Esophagus muscularis mucosa (tissue), 4 donors: ENCODE measurements at places on chromosomes 12 and 14. TPM values are rescaled to one million over a fixed set of nuclear protein-coding genes. Genes with fewer than 3 reads are reported as not detected.
A peak's percentile ranks its signal among the peaks of the same experiment; 100 is the strongest.

DNA sequence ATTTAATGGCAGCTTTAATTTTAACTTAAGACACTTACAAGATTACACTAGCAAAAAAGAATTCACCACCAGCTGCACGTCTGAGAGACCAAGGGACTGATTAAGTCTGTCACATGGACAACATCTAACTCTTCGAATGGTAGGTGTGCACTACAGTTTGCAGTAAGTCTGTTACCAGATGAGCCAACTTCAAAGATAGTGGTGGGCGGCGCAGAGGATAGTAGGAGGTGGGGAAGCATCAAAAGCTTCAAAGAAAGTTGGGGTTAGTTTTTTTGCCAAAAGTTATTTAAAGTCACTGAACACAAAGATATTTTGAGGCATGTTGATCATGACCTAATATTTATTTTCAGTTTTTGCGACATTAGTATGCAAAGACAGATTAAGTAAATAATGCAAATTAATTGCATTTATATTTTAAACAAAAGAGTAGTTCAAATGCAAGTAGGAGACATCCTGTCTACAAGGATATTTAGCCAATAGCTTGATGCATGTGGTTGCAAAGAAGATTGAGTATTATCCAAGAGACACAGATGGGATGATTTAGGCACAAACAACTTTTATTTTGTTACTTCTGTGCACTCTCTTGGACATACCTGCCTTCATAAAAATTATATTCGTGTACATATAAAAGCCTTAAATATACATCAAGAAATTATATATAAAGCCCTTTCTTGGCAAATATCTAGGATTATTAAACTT, 327.7 kb downstream of the BMP4 start:
- peaks cover 3% of the 10 kb centered on the region for H3K4me1 ChIP-seq
- no peak overlapping the region for H3K27ac ChIP-seq
- DNase-seq, result no peak
- H3K36me3 ChIP-seq, result no peaks in the 10 kb centered on the region

DNA sequence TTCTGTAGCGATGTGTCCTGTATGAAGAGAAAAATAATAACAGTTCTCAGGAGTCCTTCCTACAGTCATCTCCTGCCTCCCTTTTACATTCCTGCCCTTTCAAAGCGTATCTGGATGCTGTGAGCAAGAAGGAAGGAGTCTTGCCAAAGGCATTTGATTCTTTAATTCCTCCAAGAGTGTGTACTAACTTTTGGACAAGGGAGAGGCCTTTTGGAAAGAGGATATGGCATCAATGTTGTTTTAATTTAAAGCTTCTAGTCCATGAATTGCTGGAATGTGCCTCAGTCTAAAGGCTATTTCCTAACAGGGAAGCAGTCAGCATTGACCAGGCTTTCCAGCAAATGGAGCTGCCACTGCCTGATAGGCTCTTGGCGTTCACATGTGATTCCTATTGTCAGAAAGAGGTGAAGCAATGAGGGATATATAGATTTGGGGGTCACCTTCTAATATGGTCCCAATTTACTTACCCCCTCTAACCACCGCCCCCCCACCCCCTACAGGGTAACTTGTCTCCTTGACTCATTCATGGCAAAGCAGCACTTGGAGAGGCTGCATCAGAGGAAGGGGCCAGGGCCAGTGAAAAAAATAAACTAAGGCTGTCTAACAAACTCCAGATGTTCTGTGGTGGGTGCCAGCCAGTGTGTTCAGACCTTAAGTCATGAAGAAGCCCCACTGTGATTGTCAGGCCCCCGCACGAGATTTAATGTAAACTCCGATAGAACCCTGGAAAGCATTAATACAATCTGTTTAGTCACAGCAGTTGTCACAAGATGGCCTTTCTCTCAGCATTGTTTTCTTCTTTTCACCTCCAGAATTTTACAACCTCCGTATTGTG, 220.3 kb downstream of the FBXL14 start:
- H3K36me3 ChIP-seq, result peaks cover 32% of the 10 kb centered on the region
- H3K4me1 ChIP-seq, result peaks cover 6% of the 10 kb centered on the region
- peak; percentile 55 for DNase-seq
- H3K27me3 ChIP-seq, result no peaks in the 10 kb centered on the region
- no peak overlapping the region for H3K4me3 ChIP-seq

DNA sequence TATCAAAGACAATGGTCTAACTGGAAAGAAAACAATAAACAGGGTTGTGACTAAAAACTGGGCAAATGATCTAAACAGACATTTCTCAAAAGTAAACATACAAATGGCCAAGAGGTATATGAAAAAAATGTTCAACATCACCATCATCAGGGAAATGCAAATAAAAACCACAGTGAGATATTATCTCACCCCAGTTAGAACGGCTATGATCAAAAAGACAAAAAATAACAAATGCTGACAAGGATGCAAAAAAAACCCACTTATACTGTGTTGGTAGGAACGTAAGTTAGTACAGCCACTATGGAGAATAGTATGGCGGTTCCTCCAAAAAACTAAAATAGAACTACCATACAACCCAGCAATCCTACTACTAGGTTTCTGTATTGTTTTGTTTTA, 470.1 kb downstream of the RGS6 start:
- H3K27ac ChIP-seq, result no peak overlapping the region
- no peak for DNase-seq
- H3K36me3 ChIP-seq, result no peaks in the 10 kb centered on the region
- no peaks in the 10 kb centered on the region for H3K27me3 ChIP-seq

- DNase-seq, result no peak
- H3K27me3 ChIP-seq, result no peaks in the 10 kb centered on the region
- H3K36me3 ChIP-seq, result no peaks in the 10 kb centered on the region
- no peak overlapping the region for H3K27ac ChIP-seq
- H3K4me1 ChIP-seq, result peaks cover 4% of the 10 kb centered on the region
- no peak overlapping the region for H3K4me3 ChIP-seq
These were observed 11.5 kb upstream of the CCDC175 start for GRCh38 chr14:59588101-59588500.

DNA sequence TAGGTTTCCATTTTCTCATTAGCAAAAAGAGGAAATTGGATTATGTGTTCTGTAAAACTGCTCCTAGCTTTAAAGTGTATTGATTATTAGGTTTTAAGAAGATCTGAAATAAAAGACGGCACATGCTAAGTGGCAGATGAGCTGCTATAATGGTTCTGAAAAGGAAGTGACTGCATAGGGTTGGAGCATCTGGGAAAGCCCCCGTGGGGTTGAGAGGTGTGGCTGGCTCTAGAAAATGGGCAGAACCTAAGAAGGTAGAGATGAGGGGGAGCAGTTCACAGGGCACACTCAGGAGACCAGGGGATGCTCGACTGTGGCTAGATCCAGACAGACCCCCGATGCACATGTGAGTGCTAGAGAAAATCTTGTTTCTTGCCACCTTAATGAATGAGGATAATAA, 1.9 kb downstream of the IFNG-AS1 start:
- no peak overlapping the region for H3K4me3 ChIP-seq
- H3K27ac ChIP-seq, result no peak overlapping the region
- no peaks in the 10 kb centered on the region for H3K4me1 ChIP-seq
- DNase-seq, result no peak
- no peaks in the 10 kb centered on the region for H3K27me3 ChIP-seq
- H3K36me3 ChIP-seq, result no peaks in the 10 kb centered on the region

DNA sequence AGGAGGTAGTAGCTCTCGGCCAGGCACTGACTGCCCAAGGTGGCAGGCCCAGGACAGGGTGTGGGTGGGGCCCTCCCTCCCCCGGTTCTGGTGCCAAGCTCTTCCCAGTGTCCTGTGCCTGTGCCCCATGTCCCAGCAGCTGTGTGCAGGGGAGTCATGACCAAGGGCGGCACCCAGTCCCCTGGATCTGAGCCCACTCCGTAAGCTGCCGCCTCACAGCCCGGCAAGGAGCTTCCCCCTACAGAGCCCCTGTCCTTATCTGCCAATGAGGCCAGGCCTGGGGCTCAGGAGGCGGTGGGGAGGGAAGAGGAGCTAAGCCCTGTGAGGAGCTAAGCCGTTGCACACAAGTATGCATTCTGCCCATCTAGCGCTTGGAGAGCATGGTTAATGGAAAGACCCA, 5.6 kb upstream of the C14orf180 start:
- no peaks in the 10 kb centered on the region for H3K36me3 ChIP-seq
- H3K4me1 ChIP-seq, result peaks cover 10% of the 10 kb centered on the region
- H3K4me3 ChIP-seq, result no peak overlapping the region
- H3K27me3 ChIP-seq, result no peaks in the 10 kb centered on the region
- H3K27ac ChIP-seq, result no peak overlapping the region

DNA sequence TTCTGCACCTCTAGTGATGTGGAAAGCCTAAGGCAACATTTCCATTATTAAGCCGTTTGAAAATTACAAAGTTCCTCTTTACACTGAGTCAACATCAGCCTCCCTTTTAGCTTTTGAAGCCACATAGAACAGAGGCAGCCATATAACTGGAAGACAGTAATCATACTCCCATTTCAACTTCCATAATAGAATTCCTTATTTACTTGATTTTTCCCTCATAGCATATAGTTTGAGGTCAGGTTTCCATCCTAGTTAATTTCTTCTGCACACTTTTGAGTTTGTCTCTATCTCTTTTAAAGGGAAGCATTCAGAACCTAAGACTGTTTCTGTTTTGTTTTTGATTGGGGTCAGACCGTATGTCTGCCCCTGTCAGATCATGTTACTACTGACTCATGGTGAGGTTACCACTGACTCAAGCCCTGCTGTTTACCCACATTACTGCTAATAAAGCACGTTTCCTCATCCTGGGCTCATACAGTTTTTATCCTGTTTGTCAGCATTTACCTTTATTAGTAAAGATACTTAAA, 161.0 kb downstream of the SLC38A4 start:
- DNase-seq, result no peak
- H3K4me1 ChIP-seq, result peaks cover 18% of the 10 kb centered on the region
- H3K4me3 ChIP-seq, result no peak overlapping the region
- H3K27me3 ChIP-seq, result no peaks in the 10 kb centered on the region

DNA sequence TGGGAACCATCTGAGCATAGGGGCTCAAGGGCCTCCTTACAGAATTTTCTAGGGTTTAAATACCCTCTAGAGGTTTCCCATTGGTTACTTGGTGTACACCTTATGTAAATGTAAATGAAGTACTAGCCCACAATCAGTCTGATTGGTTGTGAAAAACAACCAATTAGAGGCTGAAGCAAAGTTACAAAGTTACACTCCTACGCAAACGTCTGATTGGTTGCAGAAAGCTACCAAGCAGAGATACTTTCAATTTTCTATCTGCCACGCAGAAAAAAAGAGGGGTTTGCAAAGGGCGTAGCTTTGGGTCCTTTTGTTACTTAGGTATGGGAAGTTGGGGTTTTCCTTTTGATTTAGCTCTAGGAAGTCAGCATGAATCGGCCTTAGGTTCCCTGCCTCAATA, 1.8 kb upstream of the TMEM19 start:
- no peak for DNase-seq
- no peak overlapping the region for H3K27ac ChIP-seq
- H3K4me1 ChIP-seq, result peaks cover 31% of the 10 kb centered on the region
- H3K27me3 ChIP-seq, result no peaks in the 10 kb centered on the region
- H3K36me3 ChIP-seq, result no peaks in the 10 kb centered on the region

GRCh38 chr14:34254571-34254970, 207.5 kb downstream of the SPTSSA start:
- H3K27ac ChIP-seq, result no peak overlapping the region
- peaks cover 12% of the 10 kb centered on the region for H3K4me1 ChIP-seq
- no peaks in the 10 kb centered on the region for H3K27me3 ChIP-seq
- peak; percentile 70 for DNase-seq
- no peak overlapping the region for H3K4me3 ChIP-seq
- no peaks in the 10 kb centered on the region for H3K36me3 ChIP-seq

- peaks cover 11% of the 10 kb centered on the region for H3K4me1 ChIP-seq
- H3K4me3 ChIP-seq, result no peak overlapping the region
- H3K36me3 ChIP-seq, result no peaks in the 10 kb centered on the region
- DNase-seq, result no peak
- no peak overlapping the region for H3K27ac ChIP-seq
- H3K27me3 ChIP-seq, result no peaks in the 10 kb centered on the region
These were observed 246.6 kb downstream of the BTG1 start for GRCh38 chr12:91899056-91899455.

DNA sequence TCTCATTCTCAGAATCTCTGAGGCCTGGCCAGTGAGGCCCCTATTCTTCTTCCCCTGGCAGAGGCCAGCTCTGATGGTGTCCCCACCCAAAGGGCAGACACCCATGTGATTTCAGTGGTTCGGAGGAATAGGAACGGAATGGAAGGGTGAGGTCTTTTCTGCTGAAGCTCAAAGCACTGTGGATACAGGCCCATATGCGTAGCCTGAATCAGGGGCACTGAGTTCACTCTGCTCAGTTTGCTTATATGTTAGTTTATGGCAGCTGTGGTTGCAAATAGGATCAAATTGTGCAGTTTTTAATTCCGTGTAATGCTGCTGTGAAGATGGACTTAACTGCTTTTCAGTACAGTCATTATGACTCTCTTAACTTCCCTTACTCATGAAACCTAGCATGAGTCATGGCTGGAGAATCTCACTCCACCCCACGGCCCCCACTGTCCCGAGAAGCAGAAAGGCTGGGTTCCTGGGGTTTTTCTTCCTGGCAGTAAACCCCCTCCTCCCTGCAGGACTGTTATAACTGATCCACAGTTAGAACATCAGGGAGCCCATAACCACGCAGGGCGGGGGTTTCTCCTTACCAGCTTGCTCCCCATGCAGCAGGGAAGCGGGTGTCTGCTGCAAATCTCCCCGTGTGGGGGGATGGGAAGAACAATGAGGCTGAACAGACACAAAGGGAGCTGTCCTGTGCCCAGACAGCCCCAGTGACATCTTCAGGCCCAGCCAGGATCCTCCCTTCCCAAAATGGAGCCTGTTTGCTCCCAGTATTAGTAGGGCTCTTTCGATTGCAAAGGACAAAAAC, 122.7 kb downstream of the SLC38A6 start:
- peaks cover 42% of the 10 kb centered on the region for H3K4me1 ChIP-seq
- peak; percentile 92 for DNase-seq
- no peaks in the 10 kb centered on the region for H3K27me3 ChIP-seq
- H3K27ac ChIP-seq, result peak overlapping the region; percentile 71
- no peaks in the 10 kb centered on the region for H3K36me3 ChIP-seq

DNA sequence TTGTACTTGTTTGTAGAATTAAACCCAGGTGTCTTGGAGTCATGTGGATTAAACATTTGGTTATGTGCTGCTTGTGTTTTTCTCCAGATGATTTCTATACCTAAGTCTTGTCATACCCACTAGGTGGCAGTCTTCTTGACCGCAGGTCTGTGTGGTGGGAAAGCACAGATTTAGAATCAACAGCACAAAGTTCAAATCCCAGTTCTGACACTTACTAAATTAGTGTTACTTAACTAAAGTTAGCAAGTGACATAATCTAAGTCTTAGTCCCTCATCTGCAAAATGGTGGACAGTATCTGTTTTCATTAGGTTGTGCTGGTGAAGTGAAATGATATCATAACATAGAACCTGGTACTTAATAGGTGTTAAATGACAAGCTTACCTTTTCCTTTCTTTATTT, 151.0 kb upstream of the ARHGAP5 start:
- H3K27ac ChIP-seq, result peak overlapping the region; percentile 72
- no peaks in the 10 kb centered on the region for H3K36me3 ChIP-seq
- H3K27me3 ChIP-seq, result no peaks in the 10 kb centered on the region
- H3K4me3 ChIP-seq, result no peak overlapping the region
- DNase-seq, result no peak

- no peaks in the 10 kb centered on the region for H3K36me3 ChIP-seq
- no peaks in the 10 kb centered on the region for H3K27me3 ChIP-seq
- no peak for DNase-seq
- H3K27ac ChIP-seq, result no peak overlapping the region
- H3K4me1 ChIP-seq, result no peaks in the 10 kb centered on the region
These were observed 32.4 kb upstream of the HELB start for GRCh38 chr12:66269757-66270383.

- no peak overlapping the region for H3K4me3 ChIP-seq
- no peaks in the 10 kb centered on the region for H3K27me3 ChIP-seq
- H3K4me1 ChIP-seq, result peaks cover 12% of the 10 kb centered on the region
- DNase-seq, result no peak
- H3K36me3 ChIP-seq, result no peaks in the 10 kb centered on the region
These were observed 5.2 kb upstream of the RAD52 start for GRCh38 chr12:954741-955140.

Gene GALNT8
- 1.3 TPM for total RNA-seq

Gene ZNF410
- 67.6 TPM for total RNA-seq

Gene C12orf54
- total RNA-seq, result not detected

Gene NOXRED1
- total RNA-seq, result not detected

Gene FOXG1
- 0.65 TPM for total RNA-seq

Gene PIANP
- total RNA-seq, result 1.8 TPM
